NCI-H2081 treated with DMSO at 0.1 percent for 48 hours (cell line): ENCODE measurements at places on chromosomes 3 and 15.

GRCh38 chr3:4493941-4494894, 1.1 kb downstream of the ITPR1 start:
- DNase-seq = no peak

- no peak for DNase-seq
Observed at GRCh38 chr3:120402257-120402656, 48.5 kb downstream of the FSTL1 start.

- no peak for DNase-seq
Observed at GRCh38 chr3:185825639-185826481, 1.0 kb upstream of the IGF2BP2 start.

GRCh38 chr3:98874602-98875249, 26.8 kb downstream of the DCBLD2 start:
- no peak for DNase-seq

DNA sequence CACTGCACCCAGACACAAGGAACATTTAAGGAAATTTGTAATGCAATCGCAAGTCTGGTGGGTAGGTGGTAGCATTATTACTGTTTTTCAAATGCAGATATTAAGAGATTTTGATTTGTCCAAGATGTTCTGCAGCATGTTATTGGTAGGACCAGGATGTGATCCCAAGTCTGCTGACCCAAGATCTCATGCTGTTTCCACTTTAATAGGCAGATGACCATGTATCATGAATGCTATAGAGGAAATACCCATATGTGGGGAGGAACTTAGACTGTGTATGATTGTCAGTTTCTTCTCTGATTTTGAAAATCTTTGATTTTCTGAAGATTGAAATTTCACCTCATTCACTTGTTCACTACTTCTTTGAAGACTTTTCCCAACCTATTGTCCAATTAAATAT, 28.7 kb downstream of the ATP6V1A start:
- DNase-seq = no peak

DNA sequence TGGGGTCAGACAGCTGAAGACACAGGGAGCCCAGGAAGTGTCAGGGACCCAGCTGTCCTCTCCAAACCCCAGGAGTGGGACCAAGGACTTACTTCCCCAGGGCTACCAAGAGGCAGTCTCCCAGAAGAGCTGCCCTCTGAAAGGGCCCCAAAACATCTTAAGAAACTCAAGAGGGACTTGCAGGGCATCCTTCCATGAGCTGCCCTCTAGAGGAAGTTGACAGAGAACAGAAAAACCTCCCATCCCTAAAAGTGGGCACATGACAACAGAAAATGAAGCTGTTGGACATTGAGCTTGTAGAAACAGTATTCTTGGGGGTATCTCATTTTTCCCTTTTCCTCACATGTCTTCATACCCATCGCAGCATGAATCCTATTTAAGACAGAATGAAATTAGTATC, 58.9 kb downstream of the MECOM start:
- DNase-seq = no peak

DNA sequence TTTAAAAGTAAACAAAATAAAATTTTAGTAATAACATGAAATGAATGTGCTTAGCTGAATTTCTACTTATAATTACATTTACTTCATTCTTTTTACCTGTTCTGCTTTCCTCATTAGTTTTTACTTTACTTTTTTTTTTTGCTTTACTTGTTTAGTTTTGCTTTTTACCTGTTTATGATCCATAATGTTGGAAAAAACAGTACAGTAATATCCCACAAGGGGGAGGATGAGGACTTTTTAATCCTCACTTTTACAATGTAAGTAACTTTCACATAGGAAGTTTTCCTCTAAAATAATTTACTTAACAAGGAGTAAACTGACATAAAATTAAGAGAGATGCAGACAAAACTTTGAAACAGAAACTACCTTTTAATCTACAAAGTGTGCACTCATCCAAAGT, 268.7 kb downstream of the TBC1D5 start:
- no peak for DNase-seq

- DNase-seq = no peak
Observed at GRCh38 chr3:185931777-185932612, 5.8 kb downstream of the TRA2B start.

DNA sequence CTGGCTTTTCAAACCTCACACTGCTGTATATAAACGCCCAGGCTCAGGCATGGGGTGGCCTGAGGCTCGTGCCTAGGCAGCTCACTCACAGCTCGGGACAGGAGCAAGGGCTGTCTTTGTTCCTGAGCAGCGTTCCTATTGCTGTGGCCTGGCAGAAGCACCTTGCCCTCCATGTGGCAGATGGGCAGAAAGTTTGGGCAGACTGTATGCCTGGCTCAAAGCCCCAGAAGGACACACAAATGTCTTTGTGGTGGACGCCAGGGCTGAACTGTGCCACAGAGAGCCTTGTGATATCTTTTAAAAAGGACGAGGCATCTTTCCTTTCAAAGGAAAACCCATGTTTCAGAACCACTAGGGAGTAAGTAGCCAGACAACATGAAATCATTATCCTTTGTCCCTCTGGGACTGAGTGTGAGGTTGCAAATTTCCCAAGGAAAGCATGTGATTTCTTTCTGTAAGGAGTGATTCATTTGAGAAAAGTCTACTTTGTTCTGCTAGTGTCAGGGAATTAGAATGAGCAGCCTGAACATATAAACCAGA, 29.3 kb upstream of the UBE2E1 start:
- DNase-seq = no peak

DNA sequence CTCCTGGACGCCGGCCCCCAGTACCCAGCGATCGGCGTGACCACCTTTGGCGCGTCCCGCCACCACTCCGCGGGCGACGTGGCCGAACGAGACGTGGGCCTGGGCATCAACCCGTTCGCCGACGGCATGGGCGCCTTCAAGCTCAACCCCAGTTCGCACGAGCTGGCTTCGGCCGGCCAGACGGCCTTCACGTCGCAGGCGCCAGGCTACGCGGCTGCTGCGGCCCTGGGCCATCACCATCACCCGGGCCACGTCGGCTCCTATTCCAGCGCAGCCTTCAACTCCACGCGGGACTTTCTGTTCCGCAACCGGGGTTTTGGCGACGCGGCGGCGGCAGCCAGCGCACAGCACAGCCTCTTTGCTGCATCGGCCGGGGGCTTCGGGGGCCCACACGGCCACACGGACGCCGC, 956 bp downstream of the ZIC1 start:
- DNase-seq = no peak

- no peak for DNase-seq
Observed at GRCh38 chr3:119831941-119832371, 50.1 kb downstream of the NR1I2 start.

GRCh38 chr15:93231261-93231925, 142.4 kb upstream of the RGMA start:
- DNase-seq = no peak

DNA sequence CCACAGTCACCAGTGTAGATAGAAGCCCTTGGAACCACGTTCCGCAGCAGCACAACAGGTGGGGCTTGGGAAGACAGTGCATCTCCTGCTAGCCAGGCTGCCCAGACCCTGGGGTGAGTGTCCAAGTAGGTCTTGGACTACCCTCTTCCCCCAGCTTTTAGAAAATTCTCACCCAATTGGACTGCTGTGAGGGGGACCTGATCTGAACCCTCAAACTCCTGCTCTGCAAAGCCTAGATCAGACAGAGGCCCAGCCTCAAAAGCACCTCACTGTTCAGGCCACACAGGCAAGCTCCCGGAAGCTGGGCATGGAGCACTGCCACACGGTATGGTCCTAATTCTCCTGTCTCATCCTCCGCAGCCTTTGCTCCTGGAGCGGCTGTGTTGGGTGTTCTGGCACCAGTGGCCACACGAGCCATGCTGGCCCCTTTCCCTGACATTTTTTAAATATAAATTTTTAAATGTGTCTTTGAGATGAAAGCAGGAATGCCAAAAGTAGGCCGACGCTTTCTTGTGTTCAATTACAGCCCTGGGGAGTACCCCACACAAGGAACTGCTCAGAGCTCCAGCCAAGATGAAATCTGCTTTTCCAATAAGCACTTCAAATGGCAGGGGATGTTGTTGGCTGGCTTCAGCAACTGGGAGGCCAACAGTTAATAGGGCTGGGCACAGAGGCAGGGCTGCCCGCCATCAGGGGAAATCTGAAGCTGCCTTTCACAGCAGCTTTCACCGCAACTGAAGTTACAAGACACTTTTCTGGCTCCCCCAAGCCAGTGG, 40.9 kb downstream of the CPN2 start:
- DNase-seq = no peak

DNA sequence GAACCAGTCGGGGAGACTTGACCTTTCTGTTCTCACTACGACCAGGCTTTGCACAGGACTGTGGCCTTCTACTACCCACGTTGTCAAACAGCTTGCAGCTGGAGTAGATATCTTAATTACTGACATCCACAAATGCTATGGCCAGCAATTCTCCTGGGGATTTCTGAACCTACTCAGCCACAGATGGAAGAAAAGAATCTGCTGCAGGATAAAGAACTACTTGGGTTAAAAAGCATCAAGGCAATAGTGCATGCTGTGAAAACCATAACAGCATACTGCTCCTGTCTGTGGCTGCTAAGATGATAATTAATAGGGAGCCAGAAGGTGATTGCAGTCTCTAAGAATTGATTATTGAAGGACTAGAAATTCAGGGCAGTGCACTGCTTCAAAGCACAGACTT, 859.2 kb upstream of the SEMA6D start:
- no peak for DNase-seq

- no peak for DNase-seq
Observed at GRCh38 chr3:141346007-141346406, 22.3 kb upstream of the ZBTB38 start.

- no peak for DNase-seq
Observed at GRCh38 chr15:36407647-36408046, 171.8 kb upstream of the CDIN1 start.

DNA sequence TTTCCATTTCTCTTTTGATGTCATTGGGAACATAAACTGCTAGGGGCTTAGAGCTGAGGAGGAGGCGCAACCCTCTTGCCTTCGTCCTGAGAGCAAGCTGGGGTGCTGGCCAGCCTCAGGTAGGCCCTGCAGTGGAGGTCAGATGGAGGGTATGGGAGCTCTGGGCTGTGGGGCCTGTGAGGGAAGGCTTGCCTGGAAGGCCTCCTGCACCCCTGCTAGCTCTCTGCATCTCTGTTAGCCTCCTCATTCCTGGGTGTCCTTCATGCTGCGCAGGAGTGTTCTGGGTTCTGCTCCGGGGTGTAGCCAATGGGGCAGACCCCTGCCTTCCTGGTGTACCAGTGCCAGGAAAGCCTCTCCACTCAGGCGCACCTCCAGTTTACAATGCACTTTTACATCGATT, 11.8 kb downstream of the GP5 start:
- DNase-seq = no peak

DNA sequence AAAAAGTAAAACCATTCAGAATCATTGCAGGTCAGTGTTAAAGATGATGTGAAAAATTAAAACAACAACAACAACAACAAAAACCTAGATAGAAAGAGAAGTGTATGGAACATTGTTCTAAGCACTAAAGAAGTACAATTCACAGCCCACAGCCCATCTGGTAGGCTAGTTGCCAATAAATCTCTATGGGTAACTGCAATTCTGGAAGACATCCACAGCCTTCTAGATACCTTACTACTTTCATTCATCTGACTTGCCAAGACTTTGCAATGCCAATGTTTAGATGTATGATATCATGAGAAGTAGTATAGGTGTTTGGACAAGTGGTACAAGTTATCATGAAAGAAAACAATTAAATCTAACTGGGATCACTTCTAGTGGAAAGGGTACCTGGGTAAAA, 198.6 kb downstream of the VGLL3 start:
- DNase-seq = no peak

GRCh38 chr15:101088271-101088670, 163.6 kb downstream of the CHSY1 start:
- no peak for DNase-seq

DNA sequence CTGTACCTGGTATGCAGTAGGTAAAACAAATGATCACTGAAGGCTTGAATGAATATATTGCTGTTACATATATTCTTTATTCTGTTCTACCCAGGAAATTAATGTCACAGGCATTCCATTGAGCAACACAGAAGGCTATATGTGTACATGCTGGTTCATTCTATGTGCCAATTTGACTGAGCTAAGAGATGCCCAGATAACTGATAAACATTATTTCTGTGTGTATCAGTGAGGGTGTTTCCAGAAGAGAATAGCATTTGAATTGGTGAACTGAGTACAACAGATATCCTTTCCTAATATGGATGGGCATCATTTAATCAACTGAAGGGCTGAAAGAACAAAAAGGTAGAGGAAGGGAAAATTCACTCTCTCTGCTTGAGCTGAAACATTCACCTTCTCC, 886.8 kb downstream of the FHIT start:
- DNase-seq = no peak
